ENCODE measurements at places on chromosomes 2 and 18. TPM values are rescaled to one million over a fixed set of nuclear protein-coding genes. Genes with fewer than 3 reads are reported as not detected.

- DNase-seq: no peak
Measured at GRCh38 chr2:103167599-103167998, 405.8 kb downstream of the TMEM182 start.

Gene SGPP2
- total RNA-seq: 1.4 TPM

DNA sequence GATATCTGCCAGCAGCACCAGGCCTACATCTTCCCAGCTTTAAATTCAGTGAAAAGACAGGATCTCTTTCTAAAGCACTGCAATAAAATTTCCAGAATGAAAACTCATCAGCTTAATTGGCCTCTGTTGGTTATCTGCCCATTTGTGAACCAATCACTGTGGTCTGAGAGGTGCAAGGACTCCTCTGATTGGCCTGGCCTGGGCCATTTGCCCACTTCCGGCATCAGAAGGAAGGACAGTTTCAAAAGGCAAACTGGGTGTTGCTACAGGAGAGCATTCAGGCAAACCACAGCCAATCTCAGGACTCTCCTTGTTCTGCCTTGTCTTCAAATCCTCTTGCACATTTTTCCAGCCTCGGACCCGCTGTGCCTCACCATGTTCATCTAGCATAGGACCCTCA, 163.9 kb upstream of the CCDC150 start:
- no peak for DNase-seq

Gene PROC
- total RNA-seq: not detected

GRCh38 chr2:128273469-128274081, 45.1 kb downstream of the HS6ST1 start:
- no peak for DNase-seq

DNA sequence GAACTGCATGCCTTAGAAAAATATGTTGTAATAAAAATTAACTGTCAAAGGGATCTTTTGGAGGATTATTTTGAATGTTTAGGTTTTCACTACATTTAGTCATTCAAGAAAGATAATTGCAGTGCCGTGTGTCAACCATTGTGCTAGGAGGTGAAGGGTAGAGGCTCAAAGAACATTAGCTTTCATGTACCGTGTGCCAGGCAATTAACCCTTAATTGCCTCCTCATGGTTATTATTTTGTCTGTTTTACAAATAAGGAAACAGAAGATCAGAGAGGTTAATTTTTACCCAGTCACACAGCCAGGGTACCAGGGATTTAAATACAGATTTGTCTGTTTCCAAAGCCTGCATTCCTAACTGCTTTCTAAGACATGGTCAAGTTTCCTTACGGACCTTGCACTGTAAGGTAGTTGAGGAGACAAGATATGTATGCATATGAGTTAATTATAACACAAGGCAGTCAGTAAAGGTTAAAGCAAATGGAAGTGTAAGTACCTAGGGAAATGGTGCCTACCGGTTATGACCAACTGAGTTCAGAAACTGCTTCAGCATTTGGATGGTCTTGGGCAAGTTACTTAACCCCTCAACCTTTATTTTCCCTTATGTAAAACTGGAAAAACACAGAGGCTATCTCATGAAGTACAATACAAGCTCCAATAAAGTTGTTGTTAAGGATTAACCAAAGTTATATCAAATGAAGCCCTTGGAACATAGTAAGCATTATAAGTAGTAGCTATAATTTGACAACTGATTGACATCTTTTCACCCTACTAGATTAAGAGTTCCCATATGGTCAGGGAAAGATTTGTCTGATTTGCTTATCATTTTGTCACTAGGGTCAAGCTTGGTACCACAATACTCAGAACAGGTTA, 434.9 kb downstream of the MBD2 start:
- no peak for DNase-seq

Data from glomerular endothelial cell (primary cell).